NCI-H446 treated with DMSO at 0.1 percent for 48 hours (cell line): ENCODE measurements at places on chromosomes 7 and 10.

DNA sequence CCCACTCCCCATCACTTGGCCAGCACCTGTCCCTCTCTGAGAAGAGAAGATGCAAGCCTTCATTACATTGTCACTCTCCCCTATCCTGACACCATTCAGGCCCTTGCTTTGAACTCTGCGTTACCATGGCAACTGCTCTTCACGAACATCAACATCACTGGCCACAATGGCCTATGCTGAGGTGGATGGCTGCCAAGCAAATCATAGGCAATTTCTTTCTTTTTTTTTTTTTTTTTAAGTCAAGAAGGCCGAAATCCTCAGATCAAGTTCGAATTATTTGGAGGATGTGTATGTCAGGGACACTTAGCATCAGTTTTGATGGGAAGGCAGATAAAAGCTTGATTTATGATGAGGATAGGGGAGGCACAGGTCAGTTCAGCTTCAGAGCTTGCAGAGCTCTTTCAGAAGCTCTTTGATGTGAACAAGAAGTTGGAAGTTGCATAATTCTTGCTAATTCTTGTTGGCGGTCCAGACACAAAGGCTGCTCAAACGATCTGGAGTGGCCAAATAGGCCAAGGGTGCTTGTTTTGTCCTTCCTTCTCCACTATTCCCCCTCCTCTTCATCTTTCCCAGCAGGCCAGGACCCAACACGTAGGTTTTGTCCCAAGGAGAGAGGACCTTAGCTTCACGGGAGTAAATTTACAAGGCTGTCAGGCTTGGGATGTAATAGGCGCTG is 179.9 kb upstream of the NPVF start:
- DNase-seq: no peak

- DNase-seq: no peak
These were observed 23.6 kb upstream of the PDK4 start for GRCh38 chr7:95619921-95620320.

DNA sequence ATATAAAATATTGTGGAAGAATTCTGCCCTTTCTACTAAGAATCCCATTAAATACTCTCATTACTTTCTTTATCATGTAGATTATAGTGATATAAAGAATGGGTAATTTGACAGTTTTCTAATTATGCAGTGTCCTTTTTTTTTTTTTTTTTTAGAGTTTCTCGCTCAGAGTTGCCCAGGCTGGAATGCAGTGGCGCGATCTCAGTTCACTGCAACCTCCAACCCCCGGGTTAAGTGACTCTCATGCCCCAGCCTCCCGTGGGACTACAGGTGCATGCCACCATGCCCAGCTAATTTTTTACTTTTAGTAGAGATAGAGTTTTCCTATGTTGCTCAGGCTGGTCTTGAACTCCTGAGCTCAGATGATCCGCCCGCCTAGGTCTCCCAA is 1143.4 kb upstream of the SORCS1 start:
- DNase-seq: no peak

DNA sequence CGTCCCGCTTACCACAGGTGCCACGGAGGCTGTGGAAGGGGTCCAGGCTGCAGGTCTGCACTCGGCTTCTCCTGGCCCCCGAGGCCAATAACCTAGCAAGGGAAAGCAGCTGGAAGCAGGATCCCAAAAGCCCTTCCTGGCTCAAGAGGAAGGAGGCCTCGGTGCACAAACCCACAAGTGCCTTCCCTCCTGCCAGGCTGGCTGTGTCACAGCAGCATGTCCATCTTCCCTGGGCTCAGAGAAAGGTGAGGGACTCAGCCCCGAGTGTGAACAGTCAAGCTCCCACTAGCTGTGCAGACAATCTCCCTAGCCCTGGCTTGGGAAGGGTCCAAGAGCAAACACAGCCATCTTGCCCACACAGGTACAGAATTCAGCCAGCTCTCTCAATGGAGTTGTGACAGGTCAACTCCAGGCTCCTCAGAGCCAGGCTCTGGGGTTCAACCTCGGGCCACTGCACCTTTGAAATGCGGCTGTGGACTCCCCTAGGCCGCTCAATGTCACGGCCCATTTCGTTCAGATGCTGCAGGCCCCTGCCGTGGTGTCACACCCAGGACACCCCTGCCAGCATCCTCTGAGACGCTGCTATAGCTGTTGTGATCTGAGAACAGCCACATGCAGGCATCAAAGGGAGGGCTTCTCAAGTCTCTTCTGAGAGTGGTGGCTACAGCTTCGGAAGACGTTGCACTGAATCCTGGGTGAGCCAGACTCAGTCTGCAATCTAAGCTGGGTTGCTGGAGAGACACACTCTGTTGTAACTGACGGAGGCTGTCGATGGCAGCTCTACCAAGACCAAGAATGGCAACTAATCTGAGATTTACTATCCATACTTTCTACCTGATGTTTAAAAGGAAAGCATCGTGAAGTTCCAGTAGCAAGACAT is 137.9 kb downstream of the DIP2C start:
- DNase-seq: no peak

GRCh38 chr7:134431815-134432214 is 27.1 kb downstream of the AKR1B1 start:
- DNase-seq: no peak

- DNase-seq: no peak
These were observed 100.6 kb downstream of the LRRC4 start for GRCh38 chr7:127930341-127931328.

GRCh38 chr10:124936813-124937212 is 5.1 kb upstream of the ZRANB1 start:
- DNase-seq: no peak

DNA sequence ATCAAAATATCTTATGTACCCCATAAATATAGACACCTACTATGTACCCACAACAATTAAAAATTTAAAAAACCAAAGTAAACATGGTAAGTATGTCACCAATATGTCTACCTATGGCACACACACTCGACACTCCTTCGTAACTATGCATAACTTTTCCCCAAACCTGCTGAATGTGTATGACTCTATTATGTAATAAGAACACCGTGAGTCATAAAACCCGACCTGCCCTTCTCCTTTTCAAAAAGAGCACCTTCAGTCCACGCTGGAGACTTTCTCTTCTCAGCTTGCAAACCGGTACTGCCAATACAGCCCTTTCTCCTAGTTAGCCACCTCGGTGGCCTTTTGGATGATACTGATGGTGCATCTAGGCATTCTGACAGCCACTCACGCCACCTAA is 186.3 kb downstream of the PRPF18 start:
- DNase-seq: no peak

GRCh38 chr7:51046482-51046881 is 263.8 kb upstream of the GRB10 start:
- no peak for DNase-seq

- DNase-seq: no peak
These were observed 517 bp downstream of the ITGB1 start for GRCh38 chr10:32957341-32958084.

DNA sequence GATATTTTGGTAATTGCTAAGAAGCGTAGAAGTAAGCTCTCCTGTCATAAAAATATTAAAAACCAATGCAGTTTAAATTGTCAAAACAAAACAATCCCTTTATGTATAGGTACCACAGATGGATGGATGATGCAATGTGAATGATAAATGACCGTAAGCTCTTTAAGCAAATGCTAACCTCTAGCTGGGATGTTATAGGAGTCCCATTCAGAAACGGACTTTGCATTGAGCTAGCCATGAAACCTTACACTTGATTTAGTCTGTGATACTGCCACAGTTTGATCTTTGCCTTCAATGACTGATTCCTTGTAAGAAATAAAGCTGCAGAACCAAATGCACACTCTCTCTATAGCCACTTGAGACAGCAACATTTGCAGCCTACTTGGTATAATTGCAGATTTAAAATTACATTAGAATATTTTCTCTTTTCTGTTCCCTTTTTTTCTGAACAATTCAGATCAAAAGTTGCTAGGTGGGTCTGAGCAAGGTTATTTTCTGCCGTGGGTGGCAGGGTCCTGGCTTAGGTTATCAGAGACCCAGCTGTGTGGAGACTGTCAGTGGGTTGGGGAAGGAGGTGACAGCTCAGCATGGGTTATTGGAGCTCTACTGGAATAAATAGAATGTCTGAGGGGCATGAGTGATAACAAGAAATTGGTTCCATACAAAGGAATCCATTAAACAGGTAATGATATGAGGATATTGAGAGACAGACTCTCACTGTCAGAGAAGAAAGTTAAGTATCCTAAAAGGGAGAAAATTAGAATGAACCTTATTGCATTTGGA is 258.8 kb upstream of the CDC14C start:
- no peak for DNase-seq

DNA sequence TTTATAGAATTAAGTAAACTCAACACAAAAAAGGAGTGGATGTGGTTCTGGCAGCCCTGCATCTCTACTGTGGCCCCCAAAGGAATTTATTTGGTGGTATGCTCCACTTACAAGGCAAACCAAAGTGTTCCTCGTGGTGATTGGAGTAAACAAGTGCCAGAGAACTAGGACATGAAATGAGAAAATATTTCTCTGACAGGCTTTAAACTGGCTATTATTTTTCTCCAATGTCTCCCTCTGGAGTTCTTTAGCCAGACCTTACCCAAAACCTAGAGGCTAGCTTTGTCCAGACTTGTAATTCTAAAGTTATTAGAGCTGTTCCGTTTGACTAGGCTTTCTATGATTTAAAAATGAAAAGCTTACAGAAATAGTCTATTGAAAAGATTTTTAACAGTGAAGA is 990.1 kb downstream of the CNTNAP2 start:
- DNase-seq: no peak

- no peak for DNase-seq
These were observed 28.8 kb downstream of the SAMD8 start for GRCh38 chr10:75140246-75140645.

DNA sequence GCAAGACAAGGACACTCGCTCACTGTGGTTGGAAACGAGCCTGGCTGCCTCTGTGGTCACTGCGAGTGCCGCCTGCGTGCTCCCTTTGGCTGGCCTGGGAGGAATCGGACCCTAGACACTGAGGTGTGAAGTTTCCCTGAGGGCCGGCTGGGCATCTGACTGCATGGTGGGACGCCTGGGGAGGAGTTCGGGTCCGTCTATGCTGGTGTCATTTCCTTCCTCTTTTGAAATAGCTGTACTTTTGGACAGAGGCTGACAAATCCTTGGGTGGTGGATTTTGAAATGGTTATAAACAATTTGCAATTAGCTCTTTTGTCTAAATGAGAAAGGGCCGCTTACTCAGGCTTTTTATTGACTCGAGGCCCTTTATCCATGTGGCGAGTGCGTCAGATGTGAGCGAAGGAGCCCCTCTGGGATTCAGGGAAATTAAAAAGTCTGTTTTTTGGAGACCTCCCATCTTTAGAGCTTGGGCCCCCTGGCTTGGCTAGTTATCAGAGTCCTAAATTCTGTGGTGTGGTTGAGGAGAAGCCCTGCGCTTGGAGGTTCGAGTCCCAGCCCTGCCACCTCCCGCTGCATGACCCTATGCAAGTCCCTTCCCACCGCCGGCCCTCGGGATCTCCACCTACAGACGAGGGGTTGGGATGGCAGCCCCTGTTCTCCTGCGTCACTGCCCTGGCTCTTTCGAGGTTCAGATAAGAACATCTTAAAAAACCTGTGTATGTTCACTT is 147.1 kb downstream of the RGS10 start:
- DNase-seq: no peak

- DNase-seq: no peak
These were observed 128.8 kb downstream of the GATA3 start for GRCh38 chr10:8183241-8183704.

DNA sequence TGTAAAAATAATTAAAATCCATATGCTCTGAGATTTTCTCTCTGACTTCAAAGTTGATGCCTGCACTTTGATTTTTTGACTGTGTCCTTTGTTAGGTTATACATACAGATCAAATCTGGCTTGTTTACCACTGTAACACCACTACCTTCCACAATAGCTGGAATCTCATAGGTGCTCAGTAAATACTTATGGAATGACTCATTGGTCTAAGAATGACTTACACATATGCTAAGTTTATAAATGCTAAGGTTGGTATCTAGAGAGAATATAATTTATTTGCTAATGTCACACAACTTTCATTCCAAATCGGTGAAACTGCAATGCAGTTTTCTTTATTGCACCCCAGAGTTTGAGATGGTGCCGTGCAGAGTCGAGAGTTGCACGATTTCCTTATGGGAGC is 578.5 kb downstream of the SH2D4B start:
- DNase-seq: no peak

- no peak for DNase-seq
These were observed 265.0 kb downstream of the SORCS3 start for GRCh38 chr10:104906112-104906511.

DNA sequence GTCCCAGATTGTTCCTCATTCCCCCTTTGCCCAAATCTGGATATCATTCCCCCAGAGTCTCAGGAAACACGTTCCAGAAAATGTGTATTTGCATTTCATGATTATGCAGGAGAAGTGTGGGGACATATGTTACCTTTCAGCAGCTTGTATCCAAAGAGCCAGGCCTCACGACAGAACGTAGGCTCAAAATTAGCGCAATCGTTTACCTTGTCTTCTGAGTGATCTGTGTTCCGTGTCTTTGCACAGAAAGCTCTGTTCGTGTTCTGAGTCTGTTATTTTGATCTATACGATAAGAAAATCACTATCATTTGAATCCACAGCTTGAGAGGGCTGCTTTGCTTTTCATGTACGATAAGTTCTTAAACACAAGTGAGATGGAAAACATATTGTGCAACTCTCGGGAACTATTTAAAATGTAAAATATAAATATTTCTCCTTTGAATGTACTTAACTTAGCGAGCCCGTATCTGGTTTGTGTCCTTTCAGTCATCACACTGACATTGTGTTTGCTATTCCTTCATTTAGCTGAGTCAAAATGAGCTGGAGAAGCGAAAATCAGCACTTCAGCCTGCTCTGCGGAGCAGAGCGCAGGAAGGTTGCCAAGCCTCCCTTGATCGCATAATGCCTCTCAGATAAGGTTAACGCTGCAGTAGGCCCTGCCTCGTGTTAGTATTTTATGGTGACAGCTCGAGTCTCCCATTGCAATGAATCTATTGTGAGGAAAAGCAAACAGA is 80.2 kb upstream of the CACNB2 start:
- DNase-seq: no peak

DNA sequence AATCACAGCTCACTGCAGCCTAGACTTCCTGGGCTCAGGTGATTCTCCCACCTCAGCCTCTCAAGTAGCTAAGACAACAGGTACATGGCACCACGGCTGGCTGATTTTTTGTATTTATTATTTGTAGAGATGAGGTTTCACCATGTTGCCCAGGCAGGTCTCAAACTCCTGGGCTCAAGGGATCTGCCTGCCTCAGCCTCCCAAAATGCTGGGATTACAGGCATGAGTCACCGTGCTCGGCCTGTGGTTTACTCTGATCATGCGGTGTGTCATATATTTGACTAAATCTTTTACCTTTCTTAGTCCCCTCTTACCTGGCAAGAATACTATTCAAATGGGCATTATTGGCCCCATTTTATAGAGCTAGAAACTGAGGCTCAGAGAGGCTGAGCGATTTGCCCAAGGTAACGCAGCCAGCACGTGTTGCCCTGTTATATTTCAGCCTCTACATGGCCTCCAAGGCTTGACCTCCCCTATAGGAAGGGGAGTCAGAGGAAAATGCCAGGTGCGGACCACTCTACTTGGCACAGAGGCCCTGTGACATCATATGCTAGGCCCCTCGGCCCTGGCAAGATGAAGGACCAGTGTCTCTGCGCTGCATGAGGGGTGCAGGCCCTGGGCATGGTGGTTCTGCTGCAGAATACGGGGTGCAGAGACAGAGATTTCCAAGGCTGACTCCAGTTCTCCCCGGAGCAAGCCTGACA is 8.2 kb downstream of the ZCCHC24 start:
- DNase-seq: no peak
